ENCODE measurements at places on chromosomes 12 and 14. TPM values are rescaled to one million over a fixed set of nuclear protein-coding genes. Genes with fewer than 3 reads are reported as not detected.
A peak's percentile ranks its signal among the peaks of the same experiment; 100 is the strongest.

The RIPK3 gene
- total RNA-seq, result 1.7 TPM

- no peak for DNase-seq
Measured at GRCh38 chr14:71498212-71498611, 434.0 kb upstream of the RGS6 start.

The GARIN6 gene
- total RNA-seq, result not detected

The B4GALNT3 gene
- 53.5 TPM for total RNA-seq

DNA sequence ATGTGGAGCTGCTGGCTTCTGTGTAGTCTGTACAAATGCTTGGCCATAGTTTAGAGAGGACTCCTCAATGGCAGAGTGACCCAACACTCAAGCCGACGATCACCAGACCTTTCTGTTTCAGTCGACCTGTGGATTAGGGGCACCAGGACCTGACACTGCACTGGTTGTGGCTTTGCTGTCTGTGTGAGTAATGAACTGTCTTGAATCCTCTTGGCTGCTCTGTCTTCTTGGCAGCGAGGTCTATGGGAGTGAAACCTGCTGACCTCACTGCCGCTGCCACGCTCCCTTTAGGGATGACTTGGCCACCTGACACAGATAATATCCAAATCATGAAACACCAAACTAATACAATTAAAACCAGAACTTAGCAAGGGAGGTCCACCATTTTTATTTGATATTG is 83.5 kb upstream of the C14orf180 start:
- DNase-seq, result no peak

The CPM gene
- 5.8 TPM for total RNA-seq

DNA sequence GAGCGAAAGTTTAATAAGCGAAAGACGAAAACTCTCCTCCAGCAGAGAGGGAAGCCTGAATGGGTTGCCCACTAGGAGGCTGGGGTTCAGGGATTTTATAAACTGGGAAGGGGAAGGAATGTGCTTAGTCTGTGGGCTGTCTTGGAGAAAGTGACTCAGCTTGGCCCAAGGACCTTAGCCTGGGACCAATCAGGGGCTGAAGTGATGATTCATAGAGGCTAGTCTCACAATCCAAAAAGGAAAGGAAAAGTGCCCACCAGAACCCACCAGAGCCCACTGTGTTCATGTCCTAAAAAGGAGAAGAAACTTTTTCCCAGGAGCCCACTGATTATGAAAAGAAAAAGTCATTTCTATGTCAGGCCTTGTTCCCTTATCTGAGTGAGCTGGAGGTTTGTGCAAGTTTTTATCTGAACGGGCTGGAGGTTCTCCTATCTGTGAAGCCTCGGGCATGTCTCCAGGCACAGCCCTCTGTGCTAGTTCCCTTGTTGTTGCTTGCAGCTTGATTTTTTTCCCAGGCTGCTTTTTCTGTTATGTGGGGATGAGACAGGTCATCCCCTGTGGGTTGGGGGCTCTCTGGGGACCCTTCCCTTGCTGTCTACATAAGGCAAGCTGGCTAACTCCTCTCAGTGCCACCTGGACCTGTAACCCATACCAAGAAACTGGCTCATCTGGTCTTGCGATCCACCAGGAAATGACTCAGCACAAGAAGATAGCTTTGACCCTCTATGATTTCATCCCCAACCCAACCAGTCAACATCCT is 8.3 kb upstream of the GOLGA5 start:
- DNase-seq, result peak; percentile 21

GRCh38 chr14:28083389-28083788 is 683.2 kb upstream of the FOXG1 start:
- DNase-seq, result no peak

Measured in heart right ventricle (tissue), 16 donors.